ENCODE measurements at places on chromosomes 4 and X.

DNA sequence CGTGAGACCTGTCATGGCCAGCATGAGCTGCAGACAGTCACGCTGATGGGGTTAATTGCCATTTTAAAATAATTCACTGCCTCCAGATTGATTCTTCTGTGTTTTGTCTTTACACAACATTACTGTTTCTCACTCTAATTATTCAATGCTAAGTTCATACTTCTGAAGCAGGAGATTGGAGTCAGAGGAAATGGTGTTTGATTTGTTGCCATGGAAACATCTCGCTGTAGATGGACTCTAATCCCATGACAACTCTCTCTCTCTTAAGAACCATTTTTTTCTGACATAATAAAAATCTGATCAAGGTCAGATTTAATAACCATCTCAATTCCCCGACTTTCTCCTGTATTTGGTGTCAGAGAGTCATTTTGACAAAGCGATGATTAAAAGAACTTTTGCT lies 209.0 kb downstream of the IDS start:
- DNase-seq = no peak

DNA sequence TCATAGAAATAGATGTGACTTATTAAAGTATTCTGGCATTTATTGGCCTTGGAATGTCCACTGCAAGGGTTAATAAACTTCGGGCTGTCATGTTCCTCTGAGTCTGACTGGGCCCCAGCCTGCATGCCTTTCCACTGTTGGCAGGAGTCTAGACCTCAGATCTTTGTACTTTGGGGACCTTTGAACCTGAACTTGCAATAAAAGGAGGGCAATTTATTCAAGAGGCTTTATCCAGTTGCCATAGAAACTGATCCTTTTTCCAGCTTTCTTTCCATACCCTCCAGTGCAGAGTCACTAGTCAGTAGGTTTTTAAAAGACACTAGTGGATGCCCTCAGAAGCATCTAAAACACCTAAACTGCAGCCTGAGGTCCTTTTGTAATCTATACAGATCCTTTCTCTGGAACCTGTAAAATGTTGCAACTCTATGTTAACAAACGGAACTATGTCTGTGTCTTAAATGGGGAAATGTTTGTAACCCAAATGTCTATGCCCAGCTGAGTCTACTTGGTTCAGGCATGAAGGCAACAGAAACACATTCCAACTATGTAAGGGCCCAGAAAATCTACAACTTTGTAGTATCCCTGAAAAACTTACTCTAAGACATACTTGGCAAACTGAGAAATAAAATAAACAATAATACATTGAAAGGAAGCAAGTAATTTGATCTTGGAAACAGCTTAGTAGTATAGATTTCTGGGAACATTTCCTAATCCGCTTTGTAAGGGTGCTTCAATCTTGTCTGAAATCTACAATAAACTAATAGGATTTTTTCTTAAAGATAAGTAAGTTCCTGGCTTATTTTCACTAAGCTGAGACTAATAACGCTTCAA lies 41.5 kb downstream of the SOWAHB start:
- no peak for DNase-seq

GRCh38 chr4:22483551-22483981 lies 32.3 kb downstream of the ADGRA3 start:
- no peak for DNase-seq

DNA sequence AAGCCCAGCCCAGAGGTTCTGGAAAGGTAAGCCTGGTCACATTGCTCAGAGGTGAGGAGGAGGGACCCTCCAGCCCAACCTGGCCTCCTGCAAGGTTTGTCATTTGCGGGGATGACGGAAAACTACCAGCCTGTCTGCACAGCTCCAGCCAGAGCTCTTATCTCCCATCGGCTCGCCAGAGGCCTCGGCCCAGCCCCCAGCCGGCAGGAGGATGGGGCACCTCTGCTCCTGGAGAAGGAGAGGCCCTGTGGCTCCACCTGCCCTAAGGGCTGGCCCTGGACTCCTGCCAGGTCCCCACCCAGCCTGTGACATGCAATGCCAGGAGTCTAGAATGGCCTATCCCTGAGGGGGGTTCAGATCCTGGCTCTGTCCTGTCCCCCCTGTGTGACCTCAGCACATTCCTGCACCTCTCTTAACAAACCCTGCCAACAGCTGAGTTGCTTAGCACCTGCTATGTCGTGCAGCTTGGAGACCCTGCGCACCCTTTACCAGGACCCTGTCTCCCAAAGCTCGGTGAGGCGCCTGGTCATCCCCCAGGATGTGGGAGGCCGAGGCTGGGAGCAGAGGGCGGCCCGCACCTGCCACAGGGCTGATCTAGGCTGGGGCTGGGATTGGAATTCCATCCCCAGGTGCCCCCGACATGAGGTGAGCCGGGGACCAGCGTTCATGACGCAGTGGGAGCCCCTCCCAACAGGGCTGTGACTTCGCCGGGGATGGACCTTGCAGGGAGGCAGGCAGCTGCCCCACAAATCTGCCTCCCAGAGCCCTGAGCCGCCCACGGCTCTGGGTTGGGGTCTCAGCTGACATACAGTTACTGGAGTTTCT lies 14.4 kb downstream of the ADRA2C start:
- no peak for DNase-seq

DNA sequence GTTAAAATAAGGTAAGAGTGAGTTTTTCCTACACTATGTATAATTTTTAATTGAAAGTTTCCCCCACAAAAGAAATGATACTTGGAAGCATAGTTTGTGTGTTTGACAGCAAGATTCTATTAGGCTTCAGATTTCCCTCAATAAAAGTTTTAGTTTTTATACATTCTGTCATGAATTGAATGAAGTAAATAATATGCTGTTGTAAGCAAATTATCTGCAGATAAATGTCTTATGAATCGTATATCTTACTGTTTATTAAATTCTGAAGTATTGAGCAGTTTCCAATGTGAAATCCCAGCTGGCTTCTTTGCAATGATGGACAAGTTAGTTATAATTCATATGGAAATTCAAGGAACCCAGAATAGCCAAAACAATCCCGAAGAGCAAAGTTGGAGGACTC lies 33.5 kb downstream of the RS1 start:
- DNase-seq = no peak

- no peak for DNase-seq
These were observed 75.1 kb upstream of the NUDT10 start for GRCh38 chrX:51257490-51257889.

GRCh38 chr4:140607852-140608251 lies 39.1 kb upstream of the UCP1 start:
- no peak for DNase-seq

DNA sequence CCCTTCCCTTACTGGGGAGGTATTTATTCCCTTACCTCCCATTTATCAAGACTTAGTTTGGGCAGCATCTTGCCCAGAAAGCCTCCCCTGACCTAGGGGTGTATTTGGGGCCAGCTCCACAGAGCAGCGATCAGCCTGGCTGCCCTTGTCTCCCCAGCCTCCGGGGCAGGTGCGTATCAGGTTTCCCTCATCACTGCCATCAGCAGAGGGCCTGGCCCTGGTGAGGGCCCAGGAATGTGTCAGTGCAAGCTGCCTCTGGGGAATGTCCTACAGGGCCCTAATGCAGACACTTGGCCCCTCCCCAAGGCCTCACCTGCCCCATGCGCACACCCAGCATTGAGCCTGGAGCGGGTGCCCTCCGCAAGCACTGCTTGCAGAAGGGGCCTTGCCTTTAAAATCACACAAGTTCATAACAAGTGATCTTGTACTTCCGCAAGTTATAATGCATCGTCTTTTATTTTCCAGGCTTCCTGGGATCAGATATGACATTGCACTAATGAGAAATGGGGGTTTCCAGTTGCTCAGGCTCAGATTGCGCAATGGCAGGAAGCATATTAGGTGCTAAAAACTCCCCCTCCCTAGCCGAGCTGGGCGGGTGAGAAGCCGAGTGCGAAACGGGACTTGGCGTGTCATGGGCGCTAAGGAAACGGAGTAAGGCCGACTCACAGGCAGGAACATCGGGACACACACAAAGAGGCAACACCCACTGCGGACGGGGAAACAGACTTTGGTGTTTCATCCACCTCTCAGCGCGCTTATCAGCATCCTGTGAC lies 25.4 kb upstream of the AFAP1 start:
- no peak for DNase-seq
